ENCODE measurements at places on chromosomes 5 and 9. TPM values are rescaled to one million over a fixed set of nuclear protein-coding genes. Genes with fewer than 3 reads are reported as not detected.
A peak's percentile ranks its signal among the peaks of the same experiment; 100 is the strongest.

GRCh38 chr9:13555989-13556500 lies 276.6 kb upstream of the MPDZ start:
- H3K4me1 ChIP-seq = no peaks in the 10 kb centered on the region
- H3K27ac ChIP-seq = no peak overlapping the region
- no peaks in the 10 kb centered on the region for H3K36me3 ChIP-seq
- H3K27me3 ChIP-seq = no peaks in the 10 kb centered on the region
- DNase-seq = no peak
- H3K4me3 ChIP-seq = no peak overlapping the region

The POC5 gene
- 19.0 TPM for total RNA-seq

GRCh38 chr5:111043712-111044506 lies 27.6 kb upstream of the TSLP start:
- no peak overlapping the region for H3K27ac ChIP-seq
- H3K4me1 ChIP-seq = no peaks in the 10 kb centered on the region
- H3K4me3 ChIP-seq = no peak overlapping the region
- H3K27me3 ChIP-seq = peaks cover 3% of the 10 kb centered on the region
- no peak for DNase-seq

DNA sequence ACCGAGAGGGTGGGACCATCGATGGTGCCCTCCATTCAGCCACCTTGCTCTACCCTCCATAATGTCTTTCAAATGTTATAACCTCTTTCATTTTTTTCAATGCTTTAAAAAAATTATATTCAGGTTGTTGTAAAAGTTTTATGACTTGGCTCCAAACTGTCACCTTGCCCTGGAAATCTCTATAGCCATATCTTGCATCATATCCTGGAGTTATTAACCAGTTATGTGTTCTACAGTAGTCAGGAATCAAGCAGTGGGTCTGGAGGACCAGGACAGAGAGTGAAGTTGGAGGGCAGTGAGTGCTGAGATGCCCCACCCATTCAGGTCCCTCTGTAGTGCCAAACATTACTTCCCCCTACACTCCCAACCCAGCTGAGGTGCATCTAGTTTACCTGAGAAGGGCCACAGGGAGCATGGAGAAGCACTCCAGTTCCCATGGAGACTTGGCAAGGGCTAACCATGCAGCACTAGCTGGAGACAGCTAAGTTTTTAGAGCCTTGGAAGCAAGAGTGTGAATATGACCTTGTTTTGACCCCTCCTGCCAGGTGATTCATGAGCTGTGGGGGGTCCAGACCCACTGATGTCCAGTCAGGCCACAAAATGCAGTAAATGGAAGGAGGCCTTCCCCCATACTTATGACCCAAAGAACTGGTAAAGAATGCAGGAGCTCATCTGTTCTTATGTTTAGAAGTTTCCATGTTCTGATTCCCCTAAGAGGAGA lies 5.5 kb downstream of the IFNA8 start:
- DNase-seq = no peak
- no peaks in the 10 kb centered on the region for H3K4me1 ChIP-seq
- no peaks in the 10 kb centered on the region for H3K36me3 ChIP-seq

DNA sequence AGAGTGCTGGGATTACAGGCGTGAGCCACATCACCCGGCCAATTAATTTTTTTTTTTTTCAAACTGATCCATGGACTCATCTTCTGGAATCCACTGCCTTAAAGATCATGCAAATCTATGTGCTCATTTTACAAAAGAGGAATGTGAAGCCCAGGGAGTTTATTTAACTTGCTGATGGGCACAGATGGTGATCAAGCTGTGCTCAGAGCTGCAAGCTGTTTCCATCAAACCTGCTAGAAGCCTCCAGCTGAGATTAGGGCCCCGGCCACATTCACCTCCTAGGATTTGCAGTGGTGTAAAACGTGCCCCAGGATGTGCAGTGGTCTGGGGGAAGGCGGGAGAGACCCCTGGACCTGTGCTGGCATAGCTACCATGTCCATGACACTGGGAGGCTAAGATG lies 56.1 kb upstream of the TUT7 start:
- peaks cover 5% of the 10 kb centered on the region for H3K4me1 ChIP-seq
- DNase-seq = no peak
- H3K4me3 ChIP-seq = no peak overlapping the region
- H3K27ac ChIP-seq = no peak overlapping the region

The GLT6D1 gene
- total RNA-seq = not detected

The WDR31 gene
- total RNA-seq = 1.1 TPM

DNA sequence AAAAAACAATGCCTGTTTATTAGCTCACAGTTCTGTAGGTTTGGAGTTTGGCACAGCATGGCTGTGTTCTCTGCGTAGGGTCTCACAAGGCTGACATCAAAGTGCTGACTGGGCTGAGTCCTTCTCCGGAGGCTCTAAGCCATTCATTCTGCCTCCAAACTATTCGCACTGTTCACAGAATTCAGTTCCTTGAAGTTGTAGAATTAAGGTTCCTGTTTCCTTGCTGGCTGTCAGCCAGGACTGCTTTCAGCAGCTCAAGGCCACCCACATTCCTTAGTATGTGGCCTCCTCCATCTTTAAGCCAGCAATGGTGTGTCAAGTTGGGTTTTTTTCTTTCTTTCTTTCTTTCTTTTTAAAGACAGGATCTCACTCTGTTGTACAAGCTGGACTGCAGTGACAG lies 161.9 kb downstream of the CDH6 start:
- H3K4me3 ChIP-seq = no peak overlapping the region
- no peak overlapping the region for H3K27ac ChIP-seq
- H3K27me3 ChIP-seq = peaks cover 2% of the 10 kb centered on the region

DNA sequence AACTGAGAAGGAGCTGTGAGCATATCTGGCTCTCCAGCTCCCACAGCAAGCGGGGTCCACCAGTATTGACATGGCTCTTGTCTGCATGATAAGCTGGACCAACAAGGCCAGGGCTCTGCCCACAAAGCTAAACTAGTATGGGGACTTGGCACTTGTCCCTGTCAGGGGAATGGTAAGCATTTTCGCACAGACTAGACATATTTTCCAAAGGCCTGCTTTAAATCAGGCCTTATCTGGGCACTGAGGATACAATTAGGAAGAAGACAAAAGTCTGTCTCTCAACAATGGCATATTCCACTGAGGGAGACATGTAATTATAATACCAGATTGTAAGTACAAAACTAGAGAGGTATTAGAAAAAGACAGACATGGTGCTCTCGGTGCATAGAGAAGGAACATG lies 32.1 kb downstream of the CSF2 start:
- peaks cover 9% of the 10 kb centered on the region for H3K36me3 ChIP-seq
- no peak overlapping the region for H3K4me3 ChIP-seq
- no peaks in the 10 kb centered on the region for H3K27me3 ChIP-seq
- peaks cover 75% of the 10 kb centered on the region for H3K4me1 ChIP-seq
- DNase-seq = no peak

DNA sequence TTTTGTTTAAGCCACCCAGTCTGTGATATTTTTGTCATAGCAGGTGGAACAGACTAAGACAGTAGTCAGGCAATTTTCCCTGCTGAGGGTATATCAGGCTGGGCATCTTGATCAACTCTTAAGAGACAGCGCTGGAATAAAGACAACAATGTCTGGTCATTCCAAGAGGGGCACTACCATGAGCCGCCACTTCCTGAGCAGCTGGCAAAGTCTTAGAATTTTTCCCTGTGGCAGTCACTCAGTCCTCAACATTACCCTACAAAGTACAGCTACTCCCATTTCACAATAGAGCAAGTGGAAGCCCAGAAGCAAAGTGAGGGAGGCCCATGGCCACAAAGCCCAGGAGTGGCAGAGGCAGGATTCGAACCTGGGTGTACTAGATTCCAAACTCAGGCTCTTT lies 74.8 kb downstream of the SH3PXD2B start:
- peaks cover 13% of the 10 kb centered on the region for H3K27me3 ChIP-seq
- no peaks in the 10 kb centered on the region for H3K36me3 ChIP-seq
- peaks cover 10% of the 10 kb centered on the region for H3K4me1 ChIP-seq

The GLIPR2 gene
- 28.4 TPM for total RNA-seq

DNA sequence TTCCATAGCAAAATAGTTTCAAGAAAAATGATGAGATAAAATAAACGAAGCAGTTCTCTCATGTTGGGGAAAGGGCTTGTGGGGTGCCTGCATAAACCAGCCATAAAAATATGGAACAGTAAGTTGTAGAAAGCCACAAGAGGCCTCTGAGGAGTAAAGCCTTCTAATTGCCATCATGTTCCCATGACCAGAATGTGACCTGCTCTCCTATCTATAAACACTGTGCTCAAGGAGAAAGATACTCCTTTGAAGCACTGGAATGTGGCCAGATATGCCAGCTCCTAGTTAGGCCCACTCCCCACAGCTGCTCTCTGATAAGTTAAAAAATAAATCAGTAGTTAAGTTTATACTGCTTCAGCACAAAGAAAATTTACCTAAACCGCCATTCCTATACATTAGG lies 65.8 kb downstream of the SETX start:
- no peaks in the 10 kb centered on the region for H3K27me3 ChIP-seq
- peak overlapping the region; percentile 61 for H3K27ac ChIP-seq
- H3K4me3 ChIP-seq = no peak overlapping the region
- no peak for DNase-seq

Measured in activated CD8-positive, alpha-beta memory T cell treated with anti-CD3 and anti-CD28 coated beads, Interleukin-2, amount 10 ng/mL, durations not matched to agents 7 days and 5 days (primary cell).